ENCODE measurements at places on chromosomes 3 and 15.

GRCh38 chr15:42156243-42156922 lies at the start of gene PLA2G4F:
Gene PLA2G4F, minus strand, starts transcription at chr15:42156636. Its CDS starts 87 bp downstream, at chr15:42156549.
- no peak for DNase-seq

- no peak for DNase-seq
Observed at GRCh38 chr3:118525077-118525476, 509.6 kb downstream of the IGSF11 start.

DNA sequence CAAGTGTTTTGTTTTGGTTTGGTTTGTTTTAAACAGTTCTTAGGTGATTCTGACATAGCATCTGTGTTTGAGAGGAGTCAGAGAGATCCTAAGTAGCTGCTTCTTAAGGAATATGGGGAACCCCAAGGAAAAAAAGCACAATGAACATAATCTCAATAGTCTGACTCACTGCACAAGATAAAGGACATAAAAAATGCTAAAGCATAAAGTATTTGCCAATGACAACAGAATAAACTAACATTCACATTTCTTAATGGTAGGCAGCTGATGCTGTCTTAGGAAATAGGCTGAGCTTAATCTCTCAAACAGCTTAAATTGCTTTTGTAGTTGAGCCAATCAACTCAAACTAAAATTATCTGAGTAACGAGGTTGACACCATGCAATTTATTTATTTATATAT lies 2.9 kb downstream of the NCEH1 start:
- DNase-seq: no peak

DNA sequence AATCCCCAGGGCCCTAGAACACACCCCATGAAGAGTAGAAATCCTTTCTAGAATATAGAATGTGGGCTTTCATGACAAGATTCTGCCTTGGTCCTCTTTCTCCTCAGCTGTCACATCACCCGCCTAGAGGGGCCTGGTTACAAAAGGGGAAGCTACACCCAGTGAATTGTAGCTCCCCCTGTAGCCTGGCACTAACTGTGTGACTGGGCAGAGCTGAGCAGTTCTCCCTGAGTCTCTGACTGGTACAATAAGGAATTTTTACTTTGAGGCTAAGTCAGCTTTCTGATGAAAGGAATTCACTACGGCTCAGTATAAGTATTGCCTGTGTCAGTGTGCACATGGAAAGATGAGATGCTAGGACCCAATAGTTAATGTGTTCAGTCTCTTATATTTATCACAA lies 28.7 kb upstream of the ZNF148 start:
- no peak for DNase-seq

- no peak for DNase-seq
Observed at GRCh38 chr3:52458770-52459545, 3.6 kb downstream of the NISCH start.
